ENCODE measurements at places on chromosomes 1 and 21.
A peak's percentile ranks its signal among the peaks of the same experiment; 100 is the strongest.

DNA sequence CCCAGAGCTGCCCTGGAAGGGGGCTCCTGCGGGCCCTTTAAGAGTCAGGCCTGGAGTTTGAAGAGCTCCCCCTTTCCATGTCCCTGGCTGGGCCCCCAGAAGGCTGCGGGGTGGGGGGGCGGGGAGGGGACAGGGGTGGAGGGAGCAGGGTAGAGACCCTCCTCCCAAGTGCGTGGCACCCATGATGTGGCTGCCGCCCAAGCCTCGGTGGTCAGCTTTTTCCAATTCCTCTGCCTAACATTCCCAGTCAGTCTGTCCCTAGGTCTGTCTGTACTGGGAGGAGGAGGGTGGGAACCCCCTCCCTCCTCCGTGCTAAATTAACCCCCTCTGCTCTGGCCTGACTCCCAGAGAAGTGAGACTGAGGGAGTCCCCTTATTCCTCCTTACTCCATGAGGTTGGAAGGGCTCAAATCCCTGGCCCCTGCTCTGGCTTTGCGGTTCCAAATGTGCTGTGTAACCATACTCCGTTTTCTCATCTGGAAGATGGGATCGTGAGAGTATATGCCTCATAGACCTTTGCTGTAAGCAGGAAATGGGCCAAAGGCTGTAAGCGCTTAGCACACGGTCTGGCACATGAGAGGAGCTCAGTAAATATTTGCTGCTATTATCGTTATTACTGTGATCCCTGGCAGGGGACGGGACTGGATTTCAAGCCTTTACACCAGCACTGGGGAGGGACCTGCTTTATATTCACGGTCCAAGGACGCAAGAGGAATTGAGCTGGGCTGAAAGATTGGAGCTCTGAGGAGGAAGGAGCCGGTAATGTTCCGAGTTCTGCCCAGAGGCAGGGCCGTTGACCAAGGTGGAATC, 658 bp upstream of the COL16A1 start:
- no peak for DNase-seq

DNA sequence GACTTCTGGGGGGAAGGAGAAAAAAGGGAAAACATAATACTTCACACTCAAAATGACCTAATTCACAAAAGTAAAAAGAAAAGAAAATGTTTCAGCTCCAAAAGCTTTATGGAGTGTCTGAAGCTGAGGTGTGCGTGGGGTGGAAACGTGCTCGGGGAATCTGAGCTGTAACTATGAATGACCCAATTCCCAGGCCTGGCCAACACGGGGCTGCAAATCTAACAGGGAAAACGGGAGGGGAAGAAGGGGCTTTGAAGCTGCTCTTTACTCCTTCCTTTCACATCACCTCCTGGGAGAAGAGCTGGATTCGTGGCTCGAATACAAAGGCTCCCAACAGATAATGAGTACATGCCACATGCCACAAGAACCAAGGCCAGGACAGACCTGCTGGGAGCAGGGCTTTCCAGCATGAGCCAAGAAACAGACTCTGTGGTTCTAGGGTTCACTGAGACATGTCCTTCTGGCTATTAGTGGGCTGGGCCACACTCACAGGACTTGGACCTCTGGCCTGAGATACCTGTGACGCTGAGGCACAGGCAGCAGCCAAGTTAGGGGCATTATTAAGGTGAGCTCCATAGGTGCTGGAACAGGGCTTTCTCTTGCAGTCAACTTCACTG, 51.5 kb downstream of the SLC66A1 start:
- no peak for DNase-seq

DNA sequence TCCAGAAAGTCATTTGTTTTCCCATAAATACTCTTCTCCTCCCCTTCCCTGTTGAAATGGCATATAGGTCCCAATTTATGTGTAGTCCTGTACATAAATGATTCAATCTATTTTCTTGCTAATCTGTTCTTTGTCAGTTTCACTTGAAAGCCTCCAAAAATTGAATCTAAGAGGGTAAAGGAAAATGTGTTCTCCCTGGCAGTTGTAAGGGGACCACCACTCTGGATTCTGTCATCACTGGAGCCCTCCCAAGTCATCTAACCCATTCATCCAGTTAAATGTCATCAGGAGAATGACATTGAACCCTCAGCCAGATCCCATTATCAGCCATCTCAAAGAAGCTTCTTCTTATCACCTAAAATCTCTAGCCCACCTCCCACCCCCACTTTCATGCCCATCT, 35.0 kb upstream of the RNF2 start:
- DNase-seq, result no peak

GRCh38 chr1:207268337-207268736, 53.1 kb upstream of the CD55 start:
- no peak for DNase-seq

GRCh38 chr1:218462587-218462986, 117.5 kb downstream of the TGFB2 start:
- DNase-seq, result no peak

- no peak for DNase-seq
Measured at GRCh38 chr1:12774801-12775345, 1.3 kb downstream of the PRAMEF12 start.

DNA sequence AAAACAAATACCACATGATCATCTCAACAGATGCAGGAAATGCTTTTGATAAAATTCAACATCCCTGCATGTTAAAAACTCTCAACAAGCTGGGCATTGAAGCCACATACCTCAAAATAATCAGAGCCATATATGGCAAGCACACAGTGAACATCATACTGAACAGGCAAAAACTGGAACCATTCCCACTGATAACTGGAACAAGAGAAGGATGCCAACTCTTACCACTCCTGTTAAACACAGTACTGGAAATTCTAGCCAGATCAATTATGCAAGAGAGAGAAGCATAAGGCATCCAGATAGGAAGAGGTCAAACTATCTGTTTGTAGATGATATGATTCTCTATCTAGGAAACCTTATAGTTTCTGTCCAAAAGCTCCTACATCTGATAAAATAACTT, 91.6 kb downstream of the DNAH14 start:
- DNase-seq, result no peak

DNA sequence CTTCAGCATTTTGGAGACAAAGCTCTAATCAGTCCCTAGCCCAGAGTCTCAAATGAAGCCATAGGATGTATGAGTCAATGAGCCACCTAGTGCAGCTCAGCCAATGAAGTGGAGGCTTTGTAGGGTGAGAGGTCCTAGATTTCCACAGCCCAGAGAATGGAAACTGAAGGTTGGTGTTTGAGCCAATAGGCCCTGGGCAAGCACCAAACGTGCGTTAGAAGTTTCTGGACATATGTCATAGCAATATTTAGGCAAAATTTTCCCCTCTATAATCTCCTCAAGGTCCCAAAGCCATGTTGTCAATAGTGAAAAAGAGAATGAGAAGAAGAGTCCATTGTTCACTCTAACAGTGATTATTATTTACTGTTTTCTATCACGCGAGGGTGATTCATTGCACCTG, 361.3 kb downstream of the PLPP3 start:
- DNase-seq, result no peak

DNA sequence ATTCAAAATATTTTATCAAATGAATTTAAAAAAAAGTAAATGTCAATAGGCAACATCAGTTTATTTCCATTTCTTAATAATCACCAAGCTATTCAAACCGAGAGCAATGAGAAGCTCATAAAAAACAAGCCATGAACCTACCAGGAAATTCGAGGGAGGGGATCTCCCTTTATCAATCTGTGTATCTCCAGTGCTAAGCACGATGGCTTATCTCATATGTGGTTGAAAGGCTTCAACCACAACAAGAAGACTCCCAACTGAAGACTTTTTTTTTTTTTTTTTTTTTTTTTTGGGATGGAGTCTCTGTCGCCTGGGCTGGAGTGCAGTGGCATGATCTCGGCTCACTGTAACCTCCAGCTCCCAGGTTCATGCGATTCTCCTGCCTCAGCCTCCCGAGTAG, 833.3 kb downstream of the USP25 start:
- no peak for DNase-seq

- DNase-seq, result no peak
Measured at GRCh38 chr1:161069241-161069640, 450 bp downstream of the ARHGAP30 start.

GRCh38 chr1:12276225-12276624, 46.4 kb downstream of the VPS13D start:
- no peak for DNase-seq

- DNase-seq, result no peak
Measured at GRCh38 chr1:159774465-159774864, 6.3 kb upstream of the DUSP23 start.

GRCh38 chr1:43237121-43237520, 32.7 kb upstream of the TMEM125 start:
- DNase-seq, result no peak

DNA sequence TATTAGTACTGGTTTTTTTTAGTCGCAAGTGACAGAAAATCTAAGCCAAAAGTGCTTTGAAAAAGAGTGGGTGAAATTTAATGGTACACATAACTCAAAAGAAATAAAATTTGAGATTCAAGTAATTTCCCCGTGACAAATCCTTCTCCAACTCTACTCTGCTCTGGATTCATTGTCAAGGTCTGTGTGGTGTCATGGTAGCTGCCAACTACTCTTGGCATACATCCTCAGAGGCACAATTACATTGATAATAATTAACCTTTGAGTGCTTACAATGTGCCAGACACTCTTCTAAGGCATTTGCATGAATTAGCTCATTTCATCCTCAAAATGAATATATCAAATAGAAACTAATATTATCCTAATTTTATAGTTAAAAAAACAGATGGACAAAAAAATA, 1153.9 kb upstream of the NCAM2 start:
- DNase-seq, result no peak

DNA sequence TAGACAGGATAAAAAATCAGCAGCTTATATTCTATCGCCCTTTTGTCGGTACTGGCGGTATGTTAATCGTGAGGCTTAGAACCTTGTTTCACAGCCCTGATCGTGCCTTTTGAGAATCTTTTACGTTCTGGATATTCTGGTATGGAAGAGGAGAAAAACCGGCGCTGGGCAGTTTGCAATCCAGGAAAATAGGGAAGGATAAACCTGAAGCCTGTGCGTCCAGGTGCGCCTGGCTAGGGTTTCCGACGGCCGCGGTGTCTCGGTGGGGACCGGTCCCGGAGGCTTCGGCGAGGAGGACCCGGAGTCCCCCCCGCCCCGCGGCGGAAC, 258 bp upstream of the SYPL2 start:
- no peak for DNase-seq

GRCh38 chr1:61079898-61080336, 2.4 kb upstream of the NFIA start:
- DNase-seq, result no peak

DNA sequence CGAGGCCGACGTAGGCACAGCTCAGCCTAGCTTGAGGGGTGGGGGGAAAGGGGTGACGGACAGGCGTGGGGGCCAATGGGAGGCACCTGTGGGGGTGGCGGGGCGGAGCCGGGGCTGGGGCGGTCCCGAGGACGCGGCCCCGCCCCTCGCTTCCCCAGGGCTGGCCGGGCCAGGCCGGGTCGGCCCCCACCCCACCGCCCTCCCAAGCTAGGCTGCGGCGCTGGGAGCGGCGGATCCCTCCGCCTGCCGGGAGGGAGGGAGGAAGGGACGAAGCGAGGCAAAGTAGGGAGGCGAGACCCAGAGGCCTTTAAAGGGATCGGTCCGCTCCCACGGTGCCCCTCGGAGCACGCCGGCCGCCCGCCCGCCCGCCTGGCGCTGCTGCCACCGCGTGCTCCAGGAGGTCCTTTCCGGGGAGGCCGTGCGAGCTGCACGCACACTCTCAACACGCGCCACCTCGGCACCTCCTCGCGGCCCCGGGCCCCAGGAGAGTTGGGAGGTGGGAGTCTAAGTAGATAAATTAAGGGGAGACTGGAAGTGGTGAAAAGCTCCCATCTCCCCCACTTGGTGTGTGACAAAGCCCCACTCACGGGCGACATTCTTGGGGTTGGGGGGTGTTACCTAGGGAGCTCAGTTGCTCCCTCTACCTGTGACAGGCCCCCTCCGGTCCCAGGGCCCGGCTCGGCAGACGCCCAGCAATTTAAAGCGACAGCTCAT, 375 bp upstream of the MEF2D start:
- peak; percentile 89 for DNase-seq

DNA sequence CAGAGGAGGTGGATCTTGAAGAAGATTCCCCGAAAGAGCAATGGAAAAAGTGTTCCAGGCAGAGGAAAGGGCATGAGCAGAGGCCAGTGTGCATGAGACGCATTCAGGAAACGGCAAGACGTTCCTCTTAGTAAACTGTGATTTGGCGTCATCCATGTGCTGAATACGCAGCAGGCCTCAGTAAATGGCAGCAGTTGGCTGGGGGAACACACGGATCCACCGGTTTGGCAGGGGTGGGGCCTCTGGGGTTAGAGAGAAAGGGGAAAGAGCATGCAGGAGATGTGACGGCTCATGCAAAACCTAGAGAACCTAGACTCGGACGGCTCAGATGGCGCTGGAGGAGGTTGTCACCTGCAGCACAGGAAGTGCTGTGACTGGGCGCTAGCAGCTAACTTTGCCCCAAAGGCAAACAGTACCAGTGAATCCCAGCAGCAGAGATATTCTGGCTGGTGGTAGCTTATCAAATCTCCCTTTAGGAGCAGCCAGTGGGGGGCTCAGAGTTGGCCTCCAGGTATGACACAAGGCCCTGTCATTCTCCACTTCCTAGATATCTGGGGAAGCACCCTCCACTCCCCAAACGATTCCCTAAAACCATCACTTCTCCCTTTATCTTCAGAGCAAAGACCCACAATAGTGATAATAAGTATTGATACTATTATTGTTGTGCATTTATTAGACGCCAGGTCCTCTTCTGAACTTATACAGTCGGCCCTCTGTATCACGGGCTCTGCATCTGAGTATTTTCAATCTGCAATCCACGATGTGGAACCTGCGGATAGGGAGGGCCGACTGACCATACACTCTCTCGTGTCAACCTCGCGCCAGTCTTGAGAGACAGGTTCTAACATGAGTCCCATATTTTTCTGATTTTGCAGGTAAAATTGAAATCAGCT, 7.6 kb downstream of the LAPTM5 start:
- peak; percentile 48 for DNase-seq

DNA sequence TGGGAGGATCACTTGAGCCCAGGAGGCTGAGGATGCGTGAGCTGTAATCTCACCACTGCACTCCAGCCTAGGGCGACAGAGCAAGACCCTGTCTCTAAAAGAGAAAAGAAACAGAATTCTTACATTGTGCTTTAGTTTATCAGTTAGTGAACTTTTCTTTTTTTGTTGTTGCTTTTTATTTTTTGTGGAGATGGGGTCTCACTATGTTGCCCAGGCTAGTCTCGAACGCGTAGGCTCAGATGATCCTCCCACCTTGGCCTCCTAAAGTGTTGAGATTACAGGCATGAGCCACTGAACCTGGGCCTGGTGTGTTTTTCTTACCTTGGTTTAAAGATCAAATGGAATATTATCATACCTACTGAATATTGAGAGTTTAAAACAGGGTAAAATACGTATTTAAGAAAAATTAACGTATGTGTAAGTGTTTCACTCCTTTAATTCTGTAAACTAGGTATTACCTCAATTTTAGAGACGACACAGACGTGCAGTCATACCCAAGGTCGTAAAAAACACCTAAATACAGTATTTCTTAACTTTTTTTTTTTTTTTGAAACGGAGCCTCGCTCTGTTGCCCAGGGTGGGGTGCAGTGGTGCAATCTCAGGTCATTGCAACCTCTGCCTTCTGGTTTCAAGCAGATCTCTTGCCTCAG, 39.6 kb downstream of the KIF1B start:
- no peak for DNase-seq

All from T-helper 2 cell treated with Interferon-gamma antibody and Interleukin-4, amounts not matched to agents 5 μg/mL and 100 μg/mL, for 36 hours (primary cell).